ENCODE measurements at places on chromosomes 1 and 21. TPM values are rescaled to one million over a fixed set of nuclear protein-coding genes. Genes with fewer than 3 reads are reported as not detected.

Gene CRYAA
- not detected for total RNA-seq

Gene TCP10L
- 1.6 TPM for total RNA-seq

Gene NBPF3
- total RNA-seq = 17.2 TPM

Gene FCRL1
- total RNA-seq = not detected

Gene APOBEC4
- total RNA-seq = not detected

Gene DMRTA2
- total RNA-seq = not detected

Gene PCBP3
- 8.5 TPM for total RNA-seq

Gene ARMH1
- total RNA-seq = 0.78 TPM

Gene SMAP2
- total RNA-seq = 5.7 TPM

Gene FRRS1
- 6.2 TPM for total RNA-seq

Gene ACTL8
- total RNA-seq = 0.80 TPM

Gene SELL
- total RNA-seq = 0.26 TPM

Gene SMCP
- total RNA-seq = not detected

Gene UBXN11
- 14.1 TPM for total RNA-seq

Gene CFHR1
- total RNA-seq = 0.16 TPM

Gene S100A7A
- not detected for total RNA-seq

Gene RNF186
- total RNA-seq = not detected

Gene ERO1B
- 4.7 TPM for total RNA-seq

GRCh38 chr1:194705123-194705854, 1518.9 kb upstream of the B3GALT2 start:
- H3K27ac ChIP-seq = no peak overlapping the region
- H3K36me3 ChIP-seq = no peaks in the 10 kb centered on the region

DNA sequence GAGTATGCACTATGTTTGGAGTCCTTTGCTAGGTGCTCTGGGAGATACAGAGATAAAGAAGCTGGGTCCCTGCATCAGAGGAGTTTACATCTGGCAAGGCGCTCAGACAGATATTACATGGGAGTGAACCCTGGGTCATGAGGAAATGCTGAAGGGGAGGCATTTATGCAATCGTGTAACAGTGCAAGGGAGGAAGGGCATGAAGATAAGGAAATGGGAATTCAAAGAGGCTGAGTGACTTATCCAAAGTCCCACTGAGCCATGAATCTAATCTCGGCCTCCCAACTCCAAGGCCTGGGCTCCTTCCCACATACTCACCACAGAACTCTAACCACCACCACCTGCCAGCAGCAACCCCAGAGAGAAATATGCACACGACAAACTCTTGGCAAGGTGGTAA, 51.6 kb downstream of the FAM163A start:
- no peak overlapping the region for H3K27ac ChIP-seq
- no peak overlapping the region for H3K4me3 ChIP-seq
- no peak for DNase-seq
- no peaks in the 10 kb centered on the region for H3K27me3 ChIP-seq
- peaks cover 9% of the 10 kb centered on the region for H3K4me1 ChIP-seq
- H3K36me3 ChIP-seq = no peaks in the 10 kb centered on the region

DNA sequence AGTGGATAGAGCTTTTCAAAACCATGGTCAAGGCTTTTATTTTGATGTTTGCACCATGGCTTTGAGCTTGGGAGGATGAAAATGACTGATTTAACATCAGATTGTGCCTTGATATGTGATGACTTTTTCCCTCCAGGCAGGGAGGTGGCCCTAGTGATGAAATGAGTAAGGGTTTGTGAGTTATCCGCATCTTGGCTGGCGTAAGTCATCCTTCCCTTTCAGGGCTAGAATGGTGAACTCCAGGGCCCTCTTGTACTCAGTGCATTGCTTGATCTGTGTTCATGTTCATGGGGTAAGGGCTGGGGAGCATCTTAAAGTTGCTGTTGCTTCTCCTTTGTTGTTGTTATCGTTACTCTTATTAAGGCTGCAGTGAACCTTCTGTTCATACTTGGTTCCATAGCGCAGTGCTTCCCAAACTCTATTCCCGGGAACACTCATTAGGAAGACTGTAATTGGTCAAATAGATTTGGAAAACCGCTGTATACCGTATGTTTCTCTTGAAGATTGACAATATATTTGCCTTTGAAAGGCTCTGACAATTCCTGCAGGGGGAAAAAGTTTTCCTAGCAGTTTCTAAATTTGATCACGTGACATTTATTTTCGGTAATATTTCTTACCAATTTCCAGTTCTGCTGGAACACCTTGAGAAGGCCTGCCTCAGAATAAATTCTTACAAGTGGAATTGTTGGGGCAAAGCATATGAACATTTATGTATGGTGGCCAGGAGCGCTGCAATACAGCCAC, 23.1 kb downstream of the GPR137B start:
- peaks cover 3% of the 10 kb centered on the region for H3K4me1 ChIP-seq
- H3K36me3 ChIP-seq = peaks cover 38% of the 10 kb centered on the region
- no peak overlapping the region for H3K4me3 ChIP-seq
- H3K27ac ChIP-seq = no peak overlapping the region

- H3K4me1 ChIP-seq = peaks cover 20% of the 10 kb centered on the region
- H3K27ac ChIP-seq = no peak overlapping the region
- H3K4me3 ChIP-seq = no peak overlapping the region
These were observed 49.8 kb downstream of the BCAR3 start for GRCh38 chr1:93631626-93632365.

GRCh38 chr1:47550929-47551328, 113.1 kb downstream of the FOXD2 start:
- peaks cover 31% of the 10 kb centered on the region for H3K4me1 ChIP-seq
- no peak overlapping the region for H3K4me3 ChIP-seq
- no peaks in the 10 kb centered on the region for H3K36me3 ChIP-seq
- H3K27me3 ChIP-seq = peaks cover 14% of the 10 kb centered on the region
- H3K27ac ChIP-seq = no peak overlapping the region
- DNase-seq = no peak

GRCh38 chr1:192907545-192908243, 98.9 kb downstream of the RGS2 start:
- H3K36me3 ChIP-seq = no peaks in the 10 kb centered on the region
- H3K27ac ChIP-seq = no peak overlapping the region
- no peaks in the 10 kb centered on the region for H3K4me1 ChIP-seq
- no peaks in the 10 kb centered on the region for H3K27me3 ChIP-seq
- DNase-seq = no peak

GRCh38 chr1:105419030-105419429, 1637.4 kb upstream of the PRMT6 start:
- peaks cover 16% of the 10 kb centered on the region for H3K4me1 ChIP-seq
- H3K27ac ChIP-seq = no peak overlapping the region
- H3K36me3 ChIP-seq = peaks cover 29% of the 10 kb centered on the region
- DNase-seq = no peak
- H3K4me3 ChIP-seq = no peak overlapping the region

DNA sequence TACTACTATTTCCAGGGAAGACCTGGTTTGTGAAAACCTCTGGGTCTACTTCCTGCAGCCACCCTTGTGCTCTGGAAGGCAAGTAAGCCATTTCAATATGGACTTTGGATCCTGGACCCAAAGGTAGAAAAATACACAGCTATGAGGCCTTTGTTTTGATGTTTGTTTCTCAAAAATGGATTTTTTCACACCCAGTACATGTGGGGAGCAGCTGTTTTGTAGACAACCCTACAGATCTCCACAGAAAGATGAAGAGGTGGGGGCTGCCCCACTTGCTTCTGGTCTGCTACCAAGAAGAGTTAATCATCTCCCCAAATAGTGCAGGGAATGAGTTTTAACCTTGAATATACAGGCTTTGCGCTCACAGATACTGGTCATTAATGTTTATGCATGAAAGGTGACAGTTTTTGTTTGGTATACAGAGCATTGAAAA, 29.2 kb downstream of the ZNF281 start:
- H3K4me3 ChIP-seq = no peak overlapping the region
- H3K4me1 ChIP-seq = peaks cover 44% of the 10 kb centered on the region
- H3K36me3 ChIP-seq = no peaks in the 10 kb centered on the region
- no peak for DNase-seq

GRCh38 chr1:184843732-184844495, 89.3 kb upstream of the EDEM3 start:
- H3K4me1 ChIP-seq = 0 out of 2 replicates have a peak, but pooled peaks cover 8% of the 10 kb centered on the region
- no peak for DNase-seq
- no peaks in the 10 kb centered on the region for H3K36me3 ChIP-seq
- no peaks in the 10 kb centered on the region for H3K27me3 ChIP-seq
- no peak overlapping the region for H3K27ac ChIP-seq

DNA sequence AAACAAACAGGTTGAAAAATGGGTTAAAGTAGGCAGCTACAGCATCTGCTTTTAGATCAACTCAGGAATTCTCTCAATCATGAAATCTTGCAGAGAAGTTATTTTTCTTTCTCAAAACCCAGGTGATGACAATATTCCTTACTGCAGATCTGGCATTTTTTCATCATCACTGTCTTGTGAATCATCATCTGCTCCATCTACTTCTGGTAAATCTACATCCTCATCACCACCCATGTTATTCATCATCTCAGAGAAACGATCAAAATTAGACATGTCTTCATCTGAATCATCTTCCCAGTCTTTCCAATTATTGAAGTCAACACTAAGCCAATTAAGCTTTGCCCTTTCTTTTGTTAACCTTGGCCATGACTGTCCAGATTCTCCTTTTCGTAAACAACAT, 21.8 kb downstream of the GBP2 start:
- H3K36me3 ChIP-seq = no peaks in the 10 kb centered on the region
- no peaks in the 10 kb centered on the region for H3K27me3 ChIP-seq
- DNase-seq = no peak
- no peak overlapping the region for H3K4me3 ChIP-seq
- H3K27ac ChIP-seq = no peak overlapping the region
- H3K4me1 ChIP-seq = peaks cover 12% of the 10 kb centered on the region

GRCh38 chr1:226470921-226471866, 63.3 kb upstream of the PARP1 start:
- no peak overlapping the region for H3K4me3 ChIP-seq
- no peak for DNase-seq
- H3K4me1 ChIP-seq = peaks cover 17% of the 10 kb centered on the region
- H3K27ac ChIP-seq = no peak overlapping the region
- H3K27me3 ChIP-seq = peaks cover 10% of the 10 kb centered on the region
- H3K36me3 ChIP-seq = no peaks in the 10 kb centered on the region

DNA sequence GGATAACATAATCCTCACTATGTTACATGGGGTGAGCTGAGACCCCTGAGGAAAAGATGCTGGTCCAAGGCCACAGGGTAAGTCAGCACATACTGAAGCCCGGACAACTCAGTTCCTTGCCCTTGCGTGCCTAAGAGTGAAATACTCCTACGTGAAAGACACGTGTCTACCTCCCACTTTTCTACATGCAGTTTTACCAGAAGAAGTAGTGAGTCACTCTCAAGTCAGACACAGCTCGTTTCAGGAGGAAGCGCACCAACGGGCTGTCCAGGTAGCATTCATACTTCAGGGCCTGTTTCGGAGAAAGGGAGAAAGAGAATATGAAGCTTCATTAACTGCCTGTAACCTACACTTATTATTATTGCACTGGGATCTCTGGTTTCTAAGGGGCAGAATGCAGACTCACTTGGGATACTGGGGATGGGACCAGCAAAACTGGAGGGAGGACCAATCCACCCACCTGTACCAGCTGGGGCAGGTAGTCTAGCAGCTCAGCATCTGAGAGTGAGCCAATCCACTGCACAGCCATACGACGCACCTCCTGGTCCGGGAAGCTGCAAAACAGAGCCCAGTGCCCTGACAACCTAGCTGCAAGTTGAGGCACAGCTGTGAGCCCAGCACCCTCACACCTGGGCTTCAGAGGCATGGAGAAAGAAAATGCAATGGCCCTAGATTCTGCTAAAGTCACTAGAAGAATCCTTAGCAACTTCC, 32.4 kb upstream of the PPP1R15B start:
- H3K36me3 ChIP-seq = peaks cover 21% of the 10 kb centered on the region
- H3K4me3 ChIP-seq = no peak overlapping the region
- no peak for DNase-seq
- no peak overlapping the region for H3K27ac ChIP-seq
- peaks cover 18% of the 10 kb centered on the region for H3K4me1 ChIP-seq

GRCh38 chr1:119859647-119860046, 36.7 kb downstream of the ADAM30 start:
- no peaks in the 10 kb centered on the region for H3K27me3 ChIP-seq
- H3K4me1 ChIP-seq = no peaks in the 10 kb centered on the region
- no peak overlapping the region for H3K27ac ChIP-seq
- no peak overlapping the region for H3K4me3 ChIP-seq
- no peak for DNase-seq

- no peak for DNase-seq
- H3K27ac ChIP-seq = no peak within 1 kb of the TSS
- peaks cover 5% of the 10 kb centered on the region for H3K4me1 ChIP-seq
- peaks cover 22% of the 10 kb centered on the region for H3K27me3 ChIP-seq
These were observed at the start of gene RAB7B for GRCh38 chr1:206002871-206003801. Gene RAB7B, minus strand, starts transcription at chr1:206003395. Its CDS starts 9,260 bp downstream, at chr1:205994135.

DNA sequence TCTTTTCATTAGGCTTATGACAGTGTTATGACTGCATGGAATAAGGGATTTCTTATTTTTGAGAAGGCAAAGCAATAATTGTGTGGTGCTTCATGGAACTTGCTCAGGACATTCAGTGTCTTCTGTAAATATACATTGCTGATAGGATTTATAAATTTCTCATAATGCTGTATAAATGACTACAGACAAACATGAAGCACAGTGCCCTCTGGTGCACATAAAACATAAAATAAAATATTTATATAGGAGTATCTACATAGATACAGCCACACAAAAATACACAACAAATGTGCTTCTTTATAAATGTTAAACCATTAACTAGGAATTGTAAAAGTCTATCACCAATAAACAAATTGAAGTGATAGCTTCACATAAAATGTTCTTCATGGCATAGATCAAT, 24.1 kb downstream of the BRINP3 start:
- H3K27me3 ChIP-seq = no peaks in the 10 kb centered on the region
- no peak for DNase-seq
- H3K4me1 ChIP-seq = peaks cover 6% of the 10 kb centered on the region
- H3K4me3 ChIP-seq = no peak overlapping the region
- no peaks in the 10 kb centered on the region for H3K36me3 ChIP-seq

DNA sequence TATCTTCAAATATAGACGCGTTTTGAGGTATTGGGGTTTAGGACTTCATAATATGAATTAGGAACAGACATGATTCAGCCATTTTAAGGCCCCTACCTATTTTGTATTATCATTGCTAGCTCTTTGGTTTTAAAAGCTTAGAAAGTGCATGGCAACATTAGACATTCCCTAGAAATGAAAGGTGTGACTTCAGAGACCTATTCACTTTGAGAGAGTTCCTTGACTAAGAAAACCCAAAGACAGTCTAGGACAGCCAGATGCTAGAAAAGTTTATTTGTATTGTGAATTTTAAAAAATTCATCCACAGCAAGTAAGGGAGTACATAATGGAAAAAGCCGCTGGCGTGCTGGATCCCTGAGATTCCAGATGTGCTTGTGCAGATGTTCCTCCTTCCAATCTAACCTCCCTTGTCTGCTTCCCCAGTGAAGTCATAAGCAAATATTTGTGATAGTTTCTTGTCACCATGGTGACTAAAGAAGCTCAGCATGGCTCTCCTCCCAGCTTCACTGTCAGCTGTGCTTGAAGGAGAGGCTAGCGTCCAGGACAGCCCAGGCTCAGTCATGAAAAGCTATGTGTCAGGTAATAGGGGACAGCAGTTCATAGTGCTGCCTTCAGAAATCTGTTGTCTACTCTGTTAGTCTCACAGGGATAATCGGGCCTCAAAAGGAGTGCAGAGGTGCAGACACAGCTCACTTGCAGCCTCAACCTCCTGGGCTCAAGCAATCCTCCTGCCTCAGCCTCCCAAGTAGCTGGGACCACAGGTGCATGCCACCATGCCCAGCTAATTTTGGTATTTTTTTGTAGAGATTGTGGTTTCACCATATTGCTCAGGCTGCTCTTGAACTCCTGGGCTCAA, 34.8 kb downstream of the KPNA6 start:
- H3K4me1 ChIP-seq = no peaks in the 10 kb centered on the region
- DNase-seq = no peak
- no peak overlapping the region for H3K4me3 ChIP-seq
- no peaks in the 10 kb centered on the region for H3K36me3 ChIP-seq
